ENCODE measurements at places on chromosomes 1 and 21. TPM values are rescaled to one million over a fixed set of nuclear protein-coding genes. Genes with fewer than 3 reads are reported as not detected.

The UBR4 gene
- 164 TPM for total RNA-seq

The RORC gene
- total RNA-seq, result 1.7 TPM

The PTPN7 gene
- 51.7 TPM for total RNA-seq

The NES gene
- not detected for total RNA-seq

The OR10Z1 gene
- 0.31 TPM for total RNA-seq

The FNDC5 gene
- 0.10 TPM for total RNA-seq

The TTLL7 gene
- 0.84 TPM for total RNA-seq

The CLDN17 gene
- total RNA-seq, result not detected

The S100A2 gene
- total RNA-seq, result 0.21 TPM

The GCSAML gene
- total RNA-seq, result 1.7 TPM

The SYPL2 gene
- total RNA-seq, result not detected

The JAM2 gene
- under 0.01 TPM for total RNA-seq

The KCNN3 gene
- total RNA-seq, result 0.21 TPM

The HES2 gene
- not detected for total RNA-seq

The BRDT gene
- not detected for total RNA-seq

The FAM72D gene
- total RNA-seq, result not detected

Data from mononuclear cell (primary cell).